Small intestine (tissue), 16 donors: ENCODE measurements at places on chromosomes 3 and 15. TPM values are rescaled to one million over a fixed set of nuclear protein-coding genes. Genes with fewer than 3 reads are reported as not detected.

SCG3 gene
- polyA plus RNA-seq = not detected

TMPRSS7 gene
- 0.22 TPM for polyA plus RNA-seq

HHATL gene
- 2.2 TPM for polyA plus RNA-seq

FRMD5 gene
- 0.49 TPM for polyA plus RNA-seq

NEO1 gene
- polyA plus RNA-seq = 8.4 TPM
